ENCODE measurements at places on chromosomes 7 and 10.
A peak's percentile ranks its signal among the peaks of the same experiment; 100 is the strongest.

DNA sequence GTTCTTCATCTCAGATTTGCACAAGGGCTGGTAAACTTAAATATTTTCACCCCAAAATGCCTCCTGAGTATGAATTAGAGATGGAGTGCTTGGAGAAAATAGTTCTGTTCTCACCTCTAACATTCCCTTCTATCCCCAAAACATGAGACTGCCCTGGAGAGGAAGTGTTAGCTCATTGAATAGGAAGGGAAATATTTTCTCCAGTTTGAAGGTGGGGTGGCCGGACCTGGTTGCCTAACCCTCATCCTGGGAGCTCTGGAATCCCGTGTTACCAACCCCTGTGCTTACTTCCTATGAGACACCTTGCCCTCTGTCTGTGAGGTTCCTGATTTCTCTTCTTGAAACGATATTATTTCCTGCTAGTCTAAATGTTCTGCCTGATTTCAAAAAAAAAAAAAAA lies 779 bp downstream of the IFIT2 start:
- DNase-seq: no peak

GRCh38 chr10:51171946-51172345 lies 97.7 kb downstream of the PRKG1 start:
- no peak for DNase-seq

GRCh38 chr7:13988065-13988464 lies 1.4 kb downstream of the ETV1 start:
- DNase-seq: no peak

DNA sequence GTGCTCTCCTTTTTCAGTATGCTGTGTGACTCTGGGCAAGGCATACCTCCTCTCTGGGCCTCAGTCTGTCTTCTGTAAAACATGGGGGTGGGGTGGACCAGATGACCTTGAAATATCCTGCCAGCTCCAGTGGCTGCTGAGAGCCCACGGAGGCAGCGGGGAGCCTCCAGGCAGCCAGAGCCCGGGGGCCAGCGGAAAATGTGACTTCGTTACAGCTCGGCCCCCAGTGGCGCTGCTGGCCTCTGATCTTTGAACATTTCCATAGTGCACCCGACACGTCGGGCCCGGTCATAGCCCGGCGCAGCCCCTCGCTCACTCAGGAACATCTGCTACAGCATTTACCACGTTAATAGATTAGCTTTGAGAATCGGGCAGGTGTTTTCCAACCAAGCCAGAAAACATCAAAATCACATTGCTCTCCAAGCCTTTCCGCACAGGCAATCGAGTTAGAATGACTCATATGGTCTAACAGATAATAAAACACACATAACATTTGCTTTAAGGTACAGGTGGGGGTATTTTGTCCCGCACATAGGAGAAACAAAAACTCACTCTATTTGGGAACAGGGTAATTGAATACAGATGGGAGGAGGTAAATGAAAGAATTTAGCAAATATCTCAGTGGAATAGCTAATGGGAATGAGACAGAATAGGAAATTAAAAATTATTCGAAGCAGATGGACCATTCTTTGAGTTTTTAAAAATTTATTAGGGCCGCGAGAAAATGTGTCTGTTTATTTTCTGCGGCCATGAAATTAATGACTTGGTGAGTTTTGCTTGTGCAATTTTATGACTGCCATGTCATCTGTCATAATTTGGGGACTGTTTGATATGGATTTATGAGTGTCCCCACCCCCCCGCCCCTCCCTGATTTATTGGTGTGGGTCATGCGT lies 26.3 kb upstream of the COMTD1 start:
- no peak for DNase-seq

DNA sequence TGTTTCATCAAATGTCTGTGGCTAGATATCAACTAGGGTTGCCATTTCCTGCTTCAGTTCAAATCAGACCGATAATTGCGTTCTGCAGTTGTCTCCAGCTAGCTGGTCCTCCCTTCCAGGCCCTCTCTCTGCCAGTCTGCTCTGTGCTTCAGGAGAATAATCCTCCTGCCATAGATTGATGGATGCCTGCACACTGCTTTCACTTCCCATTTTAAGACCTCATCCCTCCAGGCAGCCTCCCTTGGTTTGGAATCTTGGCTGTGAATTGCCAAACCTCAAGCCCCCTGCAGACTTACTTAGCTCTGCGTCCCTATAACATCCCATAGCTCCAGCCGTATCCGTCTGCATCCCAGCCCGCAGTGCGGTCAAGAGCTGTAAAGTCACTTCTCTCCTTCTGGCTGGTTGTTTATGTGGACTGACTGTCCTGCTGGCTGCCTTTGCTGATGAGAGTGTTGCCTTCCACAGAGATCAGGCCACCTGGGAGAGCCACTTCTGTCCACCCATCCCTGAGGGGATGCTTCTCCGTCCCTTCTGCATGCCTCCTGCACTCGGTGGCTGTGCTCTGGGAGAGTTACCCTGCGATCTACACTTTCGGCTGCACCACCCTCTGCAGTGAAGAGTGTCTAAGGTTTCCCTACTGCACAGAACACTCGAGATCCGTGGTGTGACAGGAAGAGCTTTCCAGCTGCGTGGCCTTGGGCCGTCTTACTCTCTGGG lies 22.4 kb upstream of the KLF6 start:
- DNase-seq: no peak

GRCh38 chr7:102079140-102080018 lies 207.3 kb upstream of the SH2B2 start:
- no peak for DNase-seq

GRCh38 chr7:42175834-42176723 lies 60.9 kb downstream of the GLI3 start:
- DNase-seq: no peak

DNA sequence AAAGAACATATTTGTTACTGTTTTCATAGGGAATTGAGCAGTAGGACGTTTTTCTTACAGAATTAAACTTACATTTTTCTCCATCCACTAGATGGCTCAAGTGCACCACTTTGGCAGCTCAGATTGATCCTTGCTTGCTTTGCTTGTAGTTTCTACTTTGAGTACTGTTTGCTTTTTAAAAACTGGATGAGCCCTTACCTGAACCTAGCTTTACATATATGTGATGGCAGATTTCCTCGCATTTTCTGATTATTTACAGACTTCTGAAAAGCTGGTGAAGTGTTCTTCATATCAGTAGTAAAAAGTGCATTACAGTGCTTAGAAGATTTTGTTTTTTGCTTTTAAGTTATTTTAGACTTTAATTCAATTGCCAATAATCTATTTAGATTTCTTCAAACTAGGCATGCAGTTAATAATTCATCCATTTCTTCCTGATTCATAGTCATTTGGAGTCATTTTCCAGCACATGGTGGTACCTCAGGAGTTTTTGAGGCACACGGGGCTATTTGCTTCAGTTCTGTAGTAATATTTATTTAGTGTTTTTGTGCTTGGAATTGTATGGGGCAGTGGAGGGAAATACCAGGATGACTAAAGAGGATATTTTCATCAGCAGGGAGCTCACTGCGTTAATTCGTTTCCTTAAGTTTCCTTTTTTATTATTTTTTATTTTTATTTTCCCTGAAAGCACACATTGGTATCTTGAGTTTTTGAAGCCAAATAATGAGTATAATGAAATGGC lies 57.3 kb downstream of the MAPK8 start:
- DNase-seq: no peak

- no peak for DNase-seq
These were observed 95.0 kb downstream of the PAXIP1 start for GRCh38 chr7:154907651-154908620.

GRCh38 chr10:8969853-8970252 lies 915.4 kb downstream of the GATA3 start:
- DNase-seq: no peak

- no peak for DNase-seq
These were observed 9.5 kb downstream of the GIGYF1 start for GRCh38 chr7:100684534-100685042.

- no peak for DNase-seq
These were observed 40.8 kb downstream of the DNAJB6 start for GRCh38 chr7:157377436-157378124.

GRCh38 chr10:89346405-89347254 lies 18.8 kb downstream of the IFIT3 start:
- DNase-seq: no peak

DNA sequence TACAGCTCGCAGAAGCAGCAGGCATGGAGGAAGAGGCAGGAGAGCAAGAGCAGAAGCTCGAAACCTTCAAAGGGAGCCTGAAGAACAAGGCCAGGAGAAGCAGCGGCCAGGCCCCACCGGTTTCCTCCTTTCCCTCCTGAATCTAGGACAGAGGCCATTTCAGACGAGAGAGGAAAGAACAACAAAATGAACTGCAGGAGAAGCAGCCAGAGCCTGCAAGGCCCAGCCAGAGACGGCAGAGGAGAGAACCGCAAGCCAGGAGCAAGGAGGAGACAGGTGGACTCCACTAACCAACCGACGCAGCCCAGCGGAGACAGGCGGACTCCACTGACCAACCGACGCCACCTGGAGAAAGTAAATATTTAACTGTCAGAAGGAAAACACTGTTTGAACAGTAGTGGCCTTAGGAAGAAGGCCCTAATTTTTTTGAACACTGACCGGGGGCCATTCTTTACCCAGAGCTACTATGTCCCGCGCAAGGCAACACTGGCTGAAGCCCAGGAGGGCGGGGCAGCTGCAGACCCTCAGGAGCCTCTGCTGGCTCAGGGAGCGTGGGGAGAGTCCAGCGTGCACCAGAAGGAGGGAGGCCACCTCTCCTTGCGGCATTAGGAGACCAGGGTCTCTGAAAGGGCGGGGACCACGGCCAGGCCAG lies 559.2 kb downstream of the PTPRN2 start:
- no peak for DNase-seq

DNA sequence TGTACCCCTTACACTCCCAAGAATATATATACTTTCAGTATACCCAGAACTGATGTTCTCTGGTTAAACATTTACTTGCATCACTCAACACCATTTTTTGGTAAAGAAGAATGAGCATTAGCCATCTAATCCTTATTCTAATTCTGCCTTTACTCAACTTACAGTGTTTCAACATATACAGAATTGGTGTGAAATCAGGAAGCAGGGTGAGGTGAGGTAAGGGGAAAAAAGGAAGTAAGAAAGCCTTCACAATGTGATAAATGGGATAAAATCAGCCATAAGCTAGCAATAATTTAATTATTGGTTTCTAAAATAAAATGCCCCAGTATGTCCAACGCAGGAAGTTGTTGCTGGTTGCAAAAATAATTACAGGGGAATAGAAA lies 605.4 kb downstream of the KCNMA1 start:
- no peak for DNase-seq

DNA sequence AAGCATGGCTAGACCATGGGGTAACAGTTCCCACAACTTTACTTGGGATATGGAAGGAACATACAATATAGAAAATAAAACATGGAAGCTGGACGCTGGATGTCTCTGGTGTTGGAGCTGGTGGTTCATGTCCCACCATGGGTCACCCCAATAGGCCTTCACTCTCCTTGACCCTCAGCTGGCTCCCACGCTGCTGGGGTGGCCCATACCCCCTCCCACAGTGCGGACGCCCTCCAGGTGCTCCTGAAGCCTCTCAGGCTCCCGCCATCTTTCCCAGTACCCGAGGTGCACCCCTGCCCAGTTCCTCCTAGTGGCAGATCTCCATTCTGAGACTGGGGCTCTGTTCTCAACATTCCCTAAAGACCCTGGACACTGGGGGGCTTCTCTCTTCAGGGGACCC lies 5.8 kb upstream of the CPA1 start:
- no peak for DNase-seq

- no peak for DNase-seq
These were observed 3.7 kb downstream of the CCNJ start for GRCh38 chr10:96047004-96047649.

DNA sequence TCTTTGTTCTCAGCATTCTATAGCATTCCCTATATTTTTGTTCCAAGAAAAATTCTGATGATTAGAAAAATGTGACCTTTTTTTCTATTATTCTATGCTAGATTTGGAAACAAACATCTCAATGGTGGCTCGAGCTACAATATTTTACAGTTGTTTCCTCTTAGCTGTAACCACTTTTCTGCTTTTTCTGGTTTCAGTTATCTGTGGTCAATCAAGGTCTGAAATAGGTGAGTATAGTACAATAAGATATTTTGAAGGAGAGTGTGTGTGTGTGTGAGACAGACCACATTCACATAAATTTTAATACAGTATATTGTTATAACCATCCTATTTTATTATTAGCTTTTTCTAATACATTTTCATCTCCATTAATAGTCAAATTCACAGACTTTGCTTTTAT lies 564.5 kb upstream of the GHITM start:
- DNase-seq: no peak

DNA sequence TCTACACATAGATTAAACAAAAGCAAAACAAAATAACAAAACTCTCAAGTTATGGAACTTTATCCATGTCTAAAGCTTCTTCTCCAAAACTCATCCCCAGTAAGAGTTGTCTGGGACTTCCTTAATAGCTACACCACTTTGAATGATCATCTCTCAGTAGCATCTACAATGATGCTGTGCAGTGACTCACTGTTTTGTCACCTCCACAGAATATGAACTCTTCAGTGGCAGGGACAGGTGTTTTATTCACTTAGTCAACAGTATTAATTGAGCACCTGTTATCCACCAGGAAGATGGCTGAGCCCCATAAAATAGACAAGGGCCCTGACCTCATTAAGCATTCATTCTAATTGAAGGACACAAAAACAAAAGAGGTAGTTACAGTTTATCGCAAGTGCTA lies 350.7 kb downstream of the ELMO1 start:
- no peak for DNase-seq

- no peak for DNase-seq
These were observed 66.2 kb upstream of the ARID5B start for GRCh38 chr10:61835069-61835945.

DNA sequence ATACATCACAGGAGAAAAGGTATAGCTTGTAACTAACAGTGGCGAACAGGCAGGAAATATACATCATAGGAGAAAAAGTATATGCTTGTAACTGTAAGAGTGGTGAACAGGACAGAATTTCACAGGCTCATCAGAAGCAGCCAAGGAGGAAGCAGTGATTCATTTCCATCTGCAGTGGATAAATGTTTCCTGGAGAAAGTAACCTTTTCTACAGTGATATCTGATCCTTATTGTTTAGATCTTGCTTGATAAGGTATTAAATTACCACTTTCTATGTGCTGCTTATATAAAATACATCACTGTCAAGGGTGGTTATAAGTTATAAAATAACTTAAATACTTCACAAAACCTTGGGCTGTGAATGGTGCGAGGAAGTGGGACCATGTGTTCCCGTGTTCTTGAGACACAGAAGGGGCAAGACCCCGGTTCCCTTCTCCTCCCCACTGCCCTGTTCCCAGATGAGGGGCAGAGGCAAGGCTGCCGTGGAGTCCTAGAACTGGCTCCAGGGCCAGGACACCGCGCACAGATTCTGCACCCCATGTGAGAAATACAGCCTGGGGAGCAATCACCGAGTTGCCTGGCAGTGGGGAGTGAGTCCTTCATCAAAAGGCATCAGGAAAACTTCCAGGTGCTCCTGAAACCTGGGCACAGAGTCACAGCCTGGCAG lies 135.2 kb downstream of the DIP2C start:
- no peak for DNase-seq

DNA sequence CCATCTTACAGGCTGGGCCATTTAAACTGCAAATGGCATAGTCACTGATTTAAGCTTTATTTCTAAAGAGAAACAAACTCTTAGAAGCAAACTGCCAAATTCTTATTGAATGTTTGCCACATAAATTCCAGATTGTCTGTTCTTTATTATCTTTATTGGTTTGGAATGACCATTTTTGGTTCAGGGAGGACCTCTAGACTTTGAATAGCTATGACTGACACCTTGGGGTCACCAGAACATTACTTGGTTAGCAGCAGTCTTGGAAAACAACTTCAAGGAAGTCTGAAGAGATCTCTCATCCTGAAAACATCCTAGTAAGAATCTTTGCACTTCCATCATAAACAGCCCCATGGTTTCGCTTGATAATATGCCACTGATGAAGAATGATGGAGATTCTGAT lies 197.1 kb downstream of the SUGCT start:
- DNase-seq: no peak

- peak; percentile 49 for DNase-seq
These were observed 15.3 kb upstream of the GPR146 start for GRCh38 chr7:1028775-1029636.

All from T-helper 9 cell (primary cell).